NCI-H526 treated with DMSO at 0.1 percent for 48 hours (cell line): ENCODE measurements at places on chromosomes 1 and 21.

- no peak for DNase-seq
These were observed 237.0 kb upstream of the HOOK1 start for GRCh38 chr1:59577774-59578173.

DNA sequence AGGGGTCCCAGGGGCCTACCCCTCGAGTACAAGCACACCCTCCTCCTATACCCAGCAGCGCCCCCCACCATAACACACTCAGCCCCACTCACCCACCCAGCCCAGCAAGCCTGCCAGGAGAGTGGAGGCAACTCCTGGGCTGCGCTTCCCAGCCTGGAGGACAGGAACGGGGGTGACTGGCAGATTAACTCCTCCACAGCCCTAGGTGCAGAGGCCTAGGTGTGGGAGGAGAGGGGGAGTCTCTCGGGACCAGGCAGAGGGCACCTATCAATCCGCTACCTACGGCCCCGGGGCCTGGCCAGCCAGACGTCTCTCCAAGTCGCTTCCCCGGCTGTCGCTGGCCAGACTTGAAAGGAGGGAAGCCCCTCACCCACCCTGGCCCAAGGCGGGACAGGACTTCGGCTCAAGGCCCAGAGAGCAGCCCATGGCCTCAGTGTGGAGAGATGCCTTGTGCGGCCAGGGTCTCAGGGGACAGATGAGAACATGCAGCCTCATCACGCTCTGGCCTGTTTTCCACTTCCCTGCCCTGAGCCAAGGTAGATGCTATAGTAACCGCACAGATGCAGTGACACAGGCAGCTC lies 24.9 kb downstream of the MATN1 start:
- no peak for DNase-seq

- no peak for DNase-seq
These were observed 1.2 kb upstream of the DHCR24 start for GRCh38 chr1:54888080-54888733.

DNA sequence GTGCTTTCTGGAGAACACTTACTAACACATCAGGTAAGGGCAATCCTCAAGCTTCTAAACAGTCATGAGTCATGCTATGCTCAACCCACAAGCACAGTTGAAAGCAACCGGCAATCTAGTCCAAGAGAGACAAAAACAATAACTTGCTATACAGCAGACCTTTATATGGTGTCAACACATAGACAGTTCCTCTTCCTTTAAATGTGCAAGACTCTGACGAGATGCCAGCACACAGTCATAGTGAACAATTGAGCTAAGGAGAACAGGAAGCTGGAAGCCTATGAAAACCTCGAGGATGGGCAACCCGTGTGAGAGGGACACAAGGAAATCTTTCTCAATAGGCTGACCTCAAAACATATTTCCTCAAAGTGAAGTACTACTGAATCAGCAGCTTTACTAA lies 5.3 kb downstream of the ADIPOR1 start:
- DNase-seq, result no peak

- no peak for DNase-seq
These were observed 1.5 kb downstream of the SLAMF8 start for GRCh38 chr1:159828176-159828575.

- peak; percentile 27 for DNase-seq
These were observed 59.1 kb downstream of the GORAB start for GRCh38 chr1:170590921-170591705.

DNA sequence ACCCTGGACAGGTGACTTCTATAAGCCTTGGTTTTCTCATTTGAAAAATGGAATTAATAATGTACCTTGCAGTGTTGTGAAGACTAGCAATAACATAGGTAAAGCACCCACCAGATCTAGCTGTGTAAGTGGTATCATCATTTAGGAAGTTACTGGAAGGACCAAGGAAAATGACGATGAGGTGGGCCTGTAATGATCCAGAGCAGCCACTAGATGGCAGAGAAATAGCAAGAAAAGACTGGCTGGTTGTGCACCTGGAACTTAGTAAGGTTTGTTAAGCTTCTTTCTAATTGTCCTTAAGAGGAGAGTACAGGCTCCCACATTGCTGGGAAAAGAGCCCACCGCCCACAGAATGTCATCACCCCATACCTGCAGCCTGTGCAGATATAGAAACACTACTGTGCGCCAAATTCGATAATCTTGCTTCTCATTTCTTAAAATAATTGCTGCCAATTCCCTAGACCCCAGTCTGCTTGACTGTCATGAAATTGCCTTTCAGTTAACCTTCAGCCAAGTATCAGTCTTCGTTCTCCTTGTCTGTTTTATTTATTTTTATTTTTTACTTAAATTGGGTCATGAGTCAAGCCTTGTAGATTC lies 37.2 kb downstream of the WNT4 start:
- peak; percentile 2 for DNase-seq
